Stimulated activated CD4-positive, alpha-beta T cell treated with anti-CD3 and anti-CD28 coated beads, Interleukin-1b, Interleukin-23, amount 100 ng/mL, for 24 hours (primary cell): ENCODE measurements at places on chromosomes 3 and 15.

- no peak for DNase-seq
These were observed 35.1 kb downstream of the CYFIP1 start for GRCh38 chr15:22945071-22945470.

GRCh38 chr3:186931532-186932280 lies 1.4 kb downstream of the ST6GAL1 start:
- peak; percentile 47 for DNase-seq

- DNase-seq, result no peak
These were observed 170.8 kb downstream of the XXYLT1 start for GRCh38 chr3:195099951-195100785.

- DNase-seq, result no peak
These were observed 55.8 kb downstream of the TMED3 start for GRCh38 chr15:79366691-79367090.

- DNase-seq, result no peak
These were observed 80.6 kb upstream of the CTNNB1 start for GRCh38 chr3:41118461-41119390.

DNA sequence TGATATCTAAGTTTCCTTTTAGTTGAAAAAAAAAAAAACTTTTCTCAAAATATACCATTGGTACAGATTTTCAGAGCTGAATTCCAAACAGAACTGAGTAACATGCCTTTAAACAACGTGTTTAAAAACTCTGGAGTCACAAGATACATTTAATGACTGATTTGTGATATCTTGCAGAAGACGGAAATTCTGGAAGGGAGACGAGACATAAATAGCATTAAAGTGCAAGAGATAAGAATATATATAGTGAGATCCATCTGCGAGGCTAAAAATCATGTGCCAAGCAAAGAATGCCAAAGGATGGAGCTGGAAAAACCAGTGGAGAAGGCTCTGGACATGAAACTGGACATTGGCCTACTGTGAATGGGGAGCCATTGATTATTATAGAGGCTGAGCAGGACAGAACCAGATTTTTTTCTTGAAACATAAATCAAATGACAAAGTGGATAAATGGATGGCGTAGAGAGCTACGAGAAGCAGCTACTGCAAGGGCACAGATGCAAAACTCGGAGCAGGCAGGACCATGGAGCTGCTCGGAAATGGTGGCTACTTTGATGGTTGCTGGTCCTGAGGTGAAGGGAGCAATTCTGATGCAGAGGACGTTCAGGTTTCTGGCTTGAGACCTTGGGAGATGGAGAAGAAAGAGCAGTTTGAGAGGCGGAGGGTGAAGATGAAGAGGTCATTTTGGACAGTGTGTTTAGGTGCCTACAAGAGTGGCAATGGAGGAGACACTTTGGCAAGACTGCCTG lies 88.8 kb downstream of the CPN2 start:
- DNase-seq, result no peak

DNA sequence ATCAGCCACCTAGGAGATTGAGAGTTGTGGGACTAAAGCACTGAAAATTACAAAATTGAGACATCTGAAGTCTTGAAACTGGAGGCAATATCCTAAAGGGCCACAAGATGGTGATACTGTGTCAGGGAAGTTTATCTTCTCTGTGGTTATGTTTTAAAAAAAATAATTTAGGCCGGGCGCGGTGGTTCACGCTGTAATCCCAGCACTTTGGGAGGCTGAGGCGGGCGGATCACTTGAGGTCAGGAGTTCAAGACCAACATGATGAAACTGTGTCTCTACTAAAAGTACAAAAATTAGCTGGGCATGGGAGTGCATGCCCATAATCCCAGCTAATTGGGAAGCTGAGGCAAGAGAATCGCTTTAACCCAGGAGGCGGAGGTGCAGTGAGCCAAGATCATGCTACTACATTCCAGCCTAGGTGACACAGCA lies 17.9 kb upstream of the NIT2 start:
- DNase-seq, result no peak

GRCh38 chr15:78341057-78341987 lies 1.2 kb downstream of the CRABP1 start:
- no peak for DNase-seq

DNA sequence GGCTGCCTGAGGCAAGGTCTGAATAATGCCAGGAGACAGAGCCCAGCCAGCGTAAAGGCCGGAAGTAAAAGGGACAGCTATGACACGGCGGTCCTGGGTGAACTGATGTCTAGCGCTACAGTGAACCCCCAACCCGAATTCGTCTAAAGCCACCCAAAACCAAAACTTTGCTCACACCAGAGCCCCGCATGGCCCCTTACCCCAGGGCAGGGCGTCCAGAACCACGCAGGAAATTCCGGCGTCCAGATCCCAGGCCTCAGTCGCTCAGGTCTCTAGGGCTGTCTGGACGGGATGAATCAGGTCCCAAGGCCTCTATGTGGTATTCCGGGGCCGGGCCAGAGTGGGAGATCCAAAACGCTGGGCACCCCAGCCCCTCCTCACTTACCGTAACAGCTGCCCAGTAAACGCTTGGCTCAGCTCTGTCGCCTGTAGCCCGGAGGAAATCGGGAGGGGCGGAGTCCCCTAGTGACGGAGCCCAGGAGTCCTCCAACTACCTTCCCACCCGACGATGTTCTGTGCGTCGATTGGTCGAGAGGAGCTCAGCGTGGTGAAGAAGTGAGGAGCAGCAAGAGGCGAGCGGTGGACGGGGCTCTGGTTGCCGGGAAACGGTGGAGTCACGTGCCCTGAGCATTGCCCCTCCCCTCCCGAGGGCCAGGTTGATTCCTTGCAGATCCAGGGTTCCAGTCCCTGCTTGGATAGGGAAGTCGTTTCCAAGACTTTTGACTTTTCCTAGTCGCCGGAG lies at the start of gene CCDC32:
Gene CCDC32 (minus strand): TSS at position 452 of the 742 bp plus-strand sequence. CDS start 2,027 bp downstream, outside the sequence.
- DNase-seq, result peak; percentile 84
